ENCODE measurements at places on chromosomes 5 and 9. TPM values are rescaled to one million over a fixed set of nuclear protein-coding genes. Genes with fewer than 3 reads are reported as not detected.

GRCh38 chr5:134577022-134577795, 51.7 kb downstream of the JADE2 start:
- DNase-seq = no peak

Gene ARHGEF39
- total RNA-seq = 0.45 TPM

GRCh38 chr5:178768371-178769260, 38.2 kb upstream of the ZNF354A start:
- DNase-seq = no peak

Gene SPINK13
- not detected for total RNA-seq

Gene PCDHB14
- 2.5 TPM for total RNA-seq

DNA sequence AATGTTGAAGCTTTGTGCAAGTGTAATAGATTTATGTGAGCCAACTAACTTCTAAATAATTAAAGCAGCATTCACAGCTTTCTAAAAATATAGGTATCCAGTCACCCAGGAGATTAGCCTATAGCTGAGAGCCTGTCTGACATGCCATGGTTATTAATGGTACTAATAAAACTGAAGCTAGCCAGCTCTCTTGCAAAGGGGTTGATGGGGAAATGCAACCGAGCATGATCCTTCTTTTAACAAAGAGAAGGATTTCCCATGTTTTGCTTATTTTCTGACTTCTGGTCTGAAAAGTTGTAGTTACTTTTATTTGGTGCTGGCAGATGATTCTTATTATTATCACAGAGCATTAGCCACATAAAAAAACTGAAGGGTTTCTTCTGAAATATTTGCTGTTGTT, 488.7 kb upstream of the CYLC2 start:
- DNase-seq = no peak

Gene NSA2
- total RNA-seq = 52.3 TPM

DNA sequence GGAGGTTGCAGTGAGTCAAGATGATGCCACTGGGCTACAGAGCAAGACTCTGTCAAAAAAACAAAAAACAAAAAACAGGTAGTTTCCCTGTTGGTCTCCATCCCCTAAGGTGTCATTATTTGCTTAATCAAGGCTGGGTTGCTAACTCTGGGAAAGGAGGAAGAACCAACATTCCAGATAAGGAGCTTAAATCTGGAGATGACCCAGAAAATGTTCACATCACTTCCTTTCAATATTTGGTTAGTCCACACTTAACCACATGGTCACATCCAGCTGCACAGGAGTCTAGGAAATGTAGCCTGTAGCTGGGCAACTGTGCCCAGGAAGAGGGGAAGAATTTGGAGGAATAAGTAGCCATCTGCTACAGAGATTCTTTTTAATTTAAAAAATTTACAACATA, 25.9 kb upstream of the MEGF9 start:
- no peak for DNase-seq

GRCh38 chr5:999724-1000123, 8.9 kb upstream of the NKD2 start:
- no peak for DNase-seq

DNA sequence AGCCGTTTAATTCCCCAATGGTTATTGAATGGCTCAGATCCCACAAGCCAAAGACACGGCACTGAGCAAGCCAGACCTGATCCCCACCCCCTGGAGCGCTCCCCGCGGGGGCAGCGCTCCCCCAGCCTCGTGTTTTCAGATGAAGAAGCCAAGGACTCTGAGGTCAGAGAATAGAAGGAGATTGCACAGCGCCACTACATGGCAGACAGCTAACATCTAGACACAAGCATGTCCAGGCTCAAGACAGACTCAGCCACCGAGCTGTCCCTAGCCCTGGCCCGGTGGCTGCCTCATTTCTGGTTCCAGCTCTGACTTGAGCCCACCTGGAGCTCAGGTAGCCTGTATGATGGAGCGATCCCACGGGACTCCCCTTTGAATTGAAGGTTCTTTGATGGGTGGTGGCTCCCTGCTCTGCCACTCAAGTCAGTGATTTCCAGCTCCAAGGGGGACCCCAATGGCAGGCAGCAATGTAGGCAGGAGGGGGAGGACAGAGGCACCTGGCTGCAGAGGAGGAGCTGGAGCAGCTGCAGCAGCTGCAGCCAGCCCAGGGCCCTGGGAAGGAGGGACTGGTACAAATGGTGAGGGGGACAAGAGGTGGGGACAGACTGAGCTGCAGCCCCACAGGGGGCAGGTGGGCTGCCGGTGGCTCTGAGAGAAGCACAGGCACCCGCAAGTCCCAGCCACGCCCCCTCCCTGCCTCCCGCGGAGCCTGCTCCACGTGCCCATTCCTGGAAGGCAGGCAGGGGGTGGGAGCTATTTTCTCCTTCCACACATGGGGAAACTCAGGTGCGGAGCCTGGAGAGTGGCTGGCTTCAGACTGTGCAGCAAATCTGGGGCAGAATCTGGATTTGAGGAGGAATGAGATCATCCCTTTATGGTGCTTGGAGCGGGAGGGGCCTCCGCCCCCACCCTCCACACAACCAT, 40.2 kb downstream of the NTNG2 start:
- DNase-seq = no peak

- no peak for DNase-seq
Observed at GRCh38 chr9:125430161-125431011, 168.8 kb downstream of the GAPVD1 start.

- no peak for DNase-seq
Observed at GRCh38 chr5:74250304-74251102, 390.0 kb downstream of the ENC1 start.

DNA sequence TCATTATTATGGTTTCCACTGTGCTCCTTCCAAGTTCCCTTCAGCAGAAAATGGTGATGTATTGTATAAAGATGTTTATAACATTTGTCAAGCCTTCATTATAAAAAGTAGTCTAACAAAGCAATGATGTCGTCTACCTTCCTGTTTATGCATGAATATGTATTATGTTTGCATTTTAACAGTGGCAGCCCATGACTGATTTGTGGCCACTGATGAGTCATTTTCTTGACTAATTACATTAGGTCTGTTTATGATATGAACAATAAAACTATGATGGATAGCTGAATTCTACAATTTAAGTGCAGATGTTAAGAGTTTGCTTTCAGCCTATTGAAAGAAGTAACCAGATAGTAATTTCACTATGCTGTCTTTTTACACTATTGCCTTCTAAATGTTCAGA, 75.4 kb upstream of the ADAMTS19 start:
- DNase-seq = no peak

Gene PCDHB2
- total RNA-seq = 2.2 TPM

Gene IL17B
- total RNA-seq = not detected

Gene LCN2
- total RNA-seq = 0.32 TPM

GRCh38 chr5:33969572-33970452, 14.7 kb downstream of the SLC45A2 start:
- no peak for DNase-seq

GRCh38 chr9:134492281-134492691, 149.3 kb upstream of the COL5A1 start:
- DNase-seq = peak; percentile 78

Gene TLX3
- not detected for total RNA-seq

GRCh38 chr5:149779124-149779465, 49.0 kb downstream of the PPARGC1B start:
- DNase-seq = no peak

GRCh38 chr9:127209948-127210640, 54.5 kb upstream of the GARNL3 start:
- DNase-seq = no peak

GRCh38 chr5:110371725-110372041, 354.8 kb downstream of the TMEM232 start:
- no peak for DNase-seq

DNA sequence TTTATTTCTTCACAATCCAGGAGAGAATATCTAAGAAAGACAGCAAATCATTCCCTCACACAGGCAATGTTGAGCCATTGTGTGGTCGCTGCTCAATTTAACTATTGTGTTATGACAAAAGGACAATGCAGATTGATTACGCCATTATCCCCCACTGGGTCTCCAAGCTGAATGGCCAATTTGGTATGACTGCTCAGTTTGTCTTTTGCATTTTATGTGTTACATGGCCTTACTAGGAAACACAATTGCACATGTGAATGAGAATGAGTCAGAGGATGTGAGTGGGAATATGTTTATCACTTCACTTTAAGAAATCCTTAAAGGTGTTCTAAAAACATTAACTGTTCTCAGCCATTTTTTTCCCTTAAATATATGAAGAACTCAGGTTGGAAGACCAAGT, 108.3 kb downstream of the FAM174A start:
- no peak for DNase-seq

DNA sequence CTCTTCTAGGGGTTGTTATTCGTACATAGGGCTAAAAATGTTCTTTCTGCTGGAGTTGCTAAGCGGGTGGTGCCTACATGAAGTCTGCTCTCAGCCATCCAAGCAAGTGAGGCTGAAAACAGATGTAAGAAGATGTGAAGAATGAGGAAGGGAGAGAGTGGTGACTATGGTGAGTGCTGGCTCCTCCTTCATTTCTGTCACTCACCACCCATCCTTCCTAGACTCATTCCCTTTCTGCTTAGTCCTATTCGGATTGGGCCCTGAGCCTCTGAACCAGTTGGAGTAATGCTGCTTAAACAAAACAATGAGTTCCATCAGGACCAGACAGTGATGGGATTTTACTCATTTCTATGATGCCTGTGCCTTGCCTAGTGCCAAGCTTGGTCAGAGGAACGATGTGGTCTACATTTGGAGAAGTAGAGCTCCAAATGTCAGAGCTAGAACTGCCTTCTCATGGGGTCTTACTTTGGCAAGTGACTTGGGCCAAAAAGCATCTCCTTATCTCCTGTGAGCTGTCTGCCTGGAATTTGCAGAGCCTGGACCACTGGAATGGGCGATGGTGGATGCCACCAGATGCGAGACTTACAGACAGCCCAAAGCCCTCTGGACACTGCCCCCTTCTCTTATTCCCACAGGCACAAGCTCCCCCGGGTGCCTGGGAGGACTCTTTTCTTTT, 192.9 kb downstream of the FBXL7 start:
- DNase-seq = no peak

All from left ventricle myocardium superior (tissue), 1 donor.